Epithelial cell of esophagus (primary cell): ENCODE measurements at places on chromosomes 7 and 10.

GRCh38 chr7:34567906-34568305, 90.1 kb upstream of the NPSR1 start:
- no peak for DNase-seq

DNA sequence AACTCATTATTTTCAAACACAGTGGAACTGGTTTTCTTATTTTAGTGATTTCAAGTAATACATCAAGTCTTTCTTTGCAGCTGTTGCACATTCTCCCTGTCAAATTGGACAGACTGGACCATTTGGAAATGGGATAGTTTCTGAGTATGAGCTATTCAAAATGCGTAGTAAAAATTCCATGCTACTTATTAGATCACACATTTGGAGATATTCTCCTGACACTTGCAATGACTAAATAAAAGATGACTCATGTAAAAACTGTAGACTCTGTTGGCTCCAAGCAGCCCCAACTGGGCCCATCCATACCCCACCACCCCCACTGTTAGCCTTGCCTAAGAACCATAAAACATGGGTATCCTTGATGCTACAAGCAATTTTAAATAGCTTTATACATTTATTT, 25.9 kb upstream of the BICC1 start:
- DNase-seq, result peak; percentile 11

DNA sequence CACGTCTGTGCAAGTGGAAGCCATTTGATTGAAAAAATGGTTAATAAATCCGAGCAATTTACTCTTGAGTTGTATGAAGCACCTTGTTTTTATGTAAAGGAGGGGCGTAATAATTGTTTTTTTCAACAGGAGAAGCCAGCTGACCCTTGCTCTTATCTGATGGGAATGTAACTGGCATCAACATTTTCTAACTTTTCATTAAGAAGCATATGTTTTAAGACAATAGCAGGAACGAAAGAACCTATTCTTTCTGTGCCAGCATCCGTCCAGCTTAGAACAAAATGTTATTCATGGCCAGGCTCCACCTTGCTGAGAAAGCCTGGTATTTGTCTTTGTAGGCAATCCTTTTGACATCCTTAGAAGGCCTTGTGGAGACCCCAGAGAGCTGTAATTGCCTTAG, 22.2 kb upstream of the AFAP1L2 start:
- no peak for DNase-seq

- no peak for DNase-seq
These were observed 554.3 kb upstream of the MGMT start for GRCh38 chr10:128912568-128913311.

GRCh38 chr10:86671985-86672710, 3.8 kb downstream of the LDB3 start:
- no peak for DNase-seq

DNA sequence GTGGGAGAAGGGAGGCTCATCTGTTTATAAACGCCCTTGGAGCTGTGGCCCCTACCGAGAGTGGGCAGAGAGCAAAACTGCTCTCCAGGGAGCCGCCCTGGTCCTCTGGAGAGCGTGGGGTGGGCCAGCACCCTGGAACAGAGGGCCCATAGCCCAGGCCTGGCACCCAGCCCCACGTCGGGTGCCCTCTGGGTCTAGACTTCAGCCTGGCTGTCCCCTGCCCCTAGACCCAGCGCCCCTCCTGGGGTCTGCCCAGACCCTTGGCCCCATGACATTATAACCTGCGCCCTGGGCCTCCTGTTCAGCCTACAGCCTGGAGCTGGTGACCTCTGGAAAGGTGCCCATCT, 24.7 kb downstream of the GET4 start:
- DNase-seq, result no peak

- no peak for DNase-seq
These were observed 5.9 kb upstream of the SUN1 start for GRCh38 chr7:826230-826917.

DNA sequence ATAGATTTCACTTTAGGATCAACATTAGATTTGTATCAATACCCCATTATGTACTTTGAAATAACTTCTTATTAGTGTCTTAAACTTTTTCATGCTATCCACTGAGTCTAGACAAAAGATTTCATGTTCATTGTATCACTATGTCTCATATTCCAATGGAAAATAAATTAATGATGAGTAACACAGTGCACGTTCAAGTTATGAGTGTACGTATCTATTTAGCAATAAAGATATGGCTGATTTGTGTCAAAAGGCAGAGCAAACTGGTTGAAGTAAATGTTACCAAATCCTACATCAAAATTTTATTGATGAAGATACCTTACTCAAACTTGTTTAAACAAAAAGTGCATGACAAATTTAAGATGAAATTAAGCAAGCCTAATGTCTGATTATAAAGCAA, 102.4 kb downstream of the SEMA3E start:
- peak; percentile 76 for DNase-seq

DNA sequence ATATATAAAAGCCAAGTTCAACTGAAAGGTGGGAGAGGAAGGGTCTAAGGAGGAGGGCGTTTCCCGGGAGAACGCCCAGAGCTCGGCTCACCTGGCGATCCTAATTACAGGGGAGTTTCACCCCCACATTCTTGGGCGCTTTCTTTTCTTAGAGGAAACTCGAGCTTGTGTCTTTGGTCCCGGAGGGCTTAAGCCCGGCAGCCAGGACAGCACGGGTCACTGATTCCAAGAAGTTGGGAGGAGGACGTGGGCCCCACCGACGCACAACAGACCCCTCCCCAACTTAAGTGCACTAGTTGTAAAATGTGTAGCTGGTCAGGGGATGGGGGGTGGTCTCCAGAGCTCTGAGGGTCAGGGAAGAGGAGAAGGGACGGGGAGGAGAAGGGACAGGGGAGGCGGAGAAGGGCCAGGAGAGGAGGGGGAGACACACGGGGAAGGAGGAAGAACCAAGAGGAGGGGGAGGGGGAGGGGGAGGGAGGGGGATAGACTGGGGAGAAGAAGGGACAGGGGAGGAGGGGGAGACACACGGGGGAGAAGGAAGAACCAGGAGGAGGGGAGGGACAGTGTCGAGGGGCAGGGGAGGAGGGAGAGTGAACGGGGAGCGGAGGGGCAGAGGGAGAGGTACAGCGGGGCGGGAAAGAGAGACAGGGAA, 874 bp downstream of the BAIAP2L1 start:
- peak; percentile 81 for DNase-seq

DNA sequence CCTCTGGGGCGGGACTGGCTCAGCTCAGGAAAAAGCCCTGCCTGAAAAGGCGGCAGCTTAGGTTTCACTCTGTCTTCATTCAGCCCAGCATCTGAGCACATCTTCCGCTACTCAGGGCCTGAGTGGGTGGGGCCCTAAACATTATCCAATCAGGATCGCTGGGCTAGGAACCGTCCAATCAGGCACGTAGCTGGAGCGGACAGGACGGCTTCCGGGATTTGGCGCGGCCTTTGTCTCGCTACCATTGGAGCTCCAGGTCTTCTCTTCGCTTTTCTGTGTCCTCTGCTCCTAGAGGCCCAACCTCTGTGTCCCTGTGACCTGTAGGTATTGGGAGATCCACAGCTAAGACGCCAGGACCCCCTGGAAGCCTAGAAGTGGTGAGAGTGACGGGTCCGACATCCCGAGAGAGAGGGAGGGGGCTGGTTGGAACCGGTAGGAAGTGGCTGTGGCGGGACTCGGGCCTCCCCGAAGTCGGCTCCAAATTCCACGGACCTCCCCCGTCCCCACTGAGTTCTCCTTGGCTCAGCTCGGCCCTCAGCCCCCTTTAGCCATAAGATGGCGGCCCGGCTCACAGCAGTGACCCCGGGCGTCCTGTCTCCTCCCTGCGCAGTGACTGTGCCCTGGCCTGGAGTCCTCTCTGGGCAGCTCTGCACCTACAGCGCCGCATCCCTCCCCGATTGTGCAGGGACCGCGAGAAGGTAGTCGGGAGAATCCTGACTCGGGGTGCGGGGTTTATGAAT, 99.1 kb downstream of the ZNF680 start:
- DNase-seq, result peak; percentile 3

- no peak for DNase-seq
These were observed 120.1 kb upstream of the AOAH start for GRCh38 chr7:36844374-36844773.

GRCh38 chr10:21090609-21091082, 193.5 kb upstream of the NEBL start:
- DNase-seq, result no peak

DNA sequence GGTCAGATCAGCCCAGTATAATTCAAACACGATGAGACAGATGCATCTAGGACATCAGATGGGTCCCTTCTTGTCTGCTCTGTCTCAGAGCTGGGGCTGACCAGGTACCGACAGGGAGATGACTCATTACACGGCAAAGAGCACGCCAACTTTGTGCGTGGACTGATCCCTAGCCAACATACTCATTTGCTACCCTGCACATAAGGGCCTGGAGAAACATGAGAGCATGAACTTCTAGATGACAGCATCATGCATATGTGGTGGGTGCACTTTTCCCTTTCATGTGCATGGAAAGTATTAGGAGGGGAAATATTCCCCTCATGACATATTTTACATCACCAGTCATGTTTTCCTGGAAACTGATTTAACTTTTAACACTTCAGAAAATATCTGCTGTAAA, 35.1 kb upstream of the NPVF start:
- peak; percentile 16 for DNase-seq

GRCh38 chr7:25615593-25615992, 387.3 kb upstream of the NPVF start:
- no peak for DNase-seq

GRCh38 chr10:48363617-48364355, 57.3 kb downstream of the MAPK8 start:
- DNase-seq, result peak; percentile 79

GRCh38 chr7:12211054-12211710, at the start of gene TMEM106B:
Gene TMEM106B, plus strand, starts transcription at chr7:12211294. Its CDS starts 3,517 bp downstream, at chr7:12214811.
- DNase-seq, result peak; percentile 96

DNA sequence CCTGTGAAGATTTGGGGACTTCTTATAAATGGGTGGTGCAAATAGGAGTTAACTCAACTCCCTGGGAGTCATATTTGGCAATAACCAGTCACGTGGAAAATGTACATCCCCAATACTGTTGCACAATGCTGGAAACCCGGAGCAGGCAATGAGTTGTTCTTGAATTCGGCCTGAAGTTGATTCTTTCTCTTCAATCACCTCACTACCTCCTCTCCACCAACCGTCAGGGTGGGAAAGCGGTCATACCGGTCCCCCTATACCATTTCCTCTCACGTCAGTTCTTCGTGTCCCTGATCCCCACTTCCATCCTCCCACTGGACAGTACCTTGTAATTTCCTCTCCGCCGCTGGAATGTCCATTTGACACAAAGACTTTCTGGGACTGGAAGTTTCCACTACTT, 2.8 kb downstream of the GIMAP5 start:
- peak; percentile 13 for DNase-seq

GRCh38 chr7:44373418-44373740, 48.0 kb upstream of the CAMK2B start:
- DNase-seq, result no peak
